ENCODE measurements at places on chromosomes 5 and 9.

- no peak for DNase-seq
Observed at GRCh38 chr5:139038613-139039305, 159.4 kb downstream of the SIL1 start.

DNA sequence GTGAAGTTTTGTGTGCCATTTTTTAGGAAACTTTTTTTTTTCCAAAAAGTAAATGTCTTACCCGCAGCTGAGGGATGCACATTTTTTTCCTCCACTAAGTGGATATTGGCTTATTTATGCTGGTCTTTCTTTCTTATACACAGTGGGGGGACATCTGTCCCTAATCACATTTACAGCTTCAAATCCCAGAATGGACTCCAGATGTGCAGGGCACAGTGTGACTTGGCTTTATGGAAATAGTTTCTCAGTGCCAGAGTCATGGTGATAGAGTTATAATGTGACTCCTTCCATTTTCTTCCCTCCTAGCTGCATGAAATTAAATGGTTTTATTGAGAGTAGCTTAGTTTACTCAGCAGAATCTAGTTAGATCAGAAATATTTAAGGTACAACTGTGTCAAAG lies 66.5 kb downstream of the SV2C start:
- no peak for DNase-seq

- DNase-seq, result no peak
Observed at GRCh38 chr5:124745928-124746915, at the start of gene ZNF608. Gene ZNF608 (minus strand): TSS chr5:124746639. CDS start chr5:124744989, 1,650 bp downstream.

GRCh38 chr9:18829873-18830272 lies 203.1 kb downstream of the SAXO1 start:
- DNase-seq, result no peak

GRCh38 chr5:61614606-61615005 lies 282.5 kb downstream of the ZSWIM6 start:
- DNase-seq, result no peak

DNA sequence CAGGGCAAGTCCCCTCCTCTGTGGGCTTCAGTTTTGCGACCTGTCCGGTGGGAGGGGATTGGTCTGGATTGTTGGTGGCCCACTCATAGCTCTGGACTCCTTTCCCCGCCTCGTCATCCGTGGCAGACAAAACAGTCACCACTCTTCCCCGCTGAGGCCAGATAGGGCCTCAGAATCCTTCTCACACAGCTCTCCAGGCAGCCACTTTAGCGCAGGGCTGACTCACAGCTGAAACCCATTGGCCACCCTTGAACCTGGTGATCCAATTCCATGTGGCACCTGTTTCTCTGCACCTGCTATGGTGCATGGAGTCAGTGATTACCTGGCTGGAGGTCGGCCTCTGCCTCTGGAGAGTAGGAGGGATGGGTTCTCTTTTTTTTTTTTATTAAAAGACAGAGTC lies 15.8 kb upstream of the CACFD1 start:
- no peak for DNase-seq

DNA sequence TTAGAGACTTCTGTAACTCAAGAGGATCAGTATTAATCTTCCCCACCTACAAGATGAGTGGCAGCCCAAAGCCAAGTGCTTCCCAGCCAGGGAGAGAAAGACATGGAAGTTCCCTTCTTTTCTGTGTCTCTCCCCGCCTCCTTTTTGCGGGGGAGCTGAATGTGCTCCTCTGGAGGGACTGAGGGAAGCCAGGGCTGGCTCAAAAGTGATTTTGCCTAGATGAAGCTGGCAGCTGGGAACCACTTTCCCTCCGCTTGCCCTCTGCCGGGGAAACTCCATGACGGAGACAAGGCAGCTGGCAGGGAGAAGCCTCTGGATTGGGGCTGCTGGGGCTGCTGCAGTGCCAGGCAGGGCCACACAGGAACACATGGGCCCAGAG lies 24.4 kb downstream of the EGR1 start:
- no peak for DNase-seq

- no peak for DNase-seq
Observed at GRCh38 chr9:90343991-90344390, 298.6 kb downstream of the DIRAS2 start.

DNA sequence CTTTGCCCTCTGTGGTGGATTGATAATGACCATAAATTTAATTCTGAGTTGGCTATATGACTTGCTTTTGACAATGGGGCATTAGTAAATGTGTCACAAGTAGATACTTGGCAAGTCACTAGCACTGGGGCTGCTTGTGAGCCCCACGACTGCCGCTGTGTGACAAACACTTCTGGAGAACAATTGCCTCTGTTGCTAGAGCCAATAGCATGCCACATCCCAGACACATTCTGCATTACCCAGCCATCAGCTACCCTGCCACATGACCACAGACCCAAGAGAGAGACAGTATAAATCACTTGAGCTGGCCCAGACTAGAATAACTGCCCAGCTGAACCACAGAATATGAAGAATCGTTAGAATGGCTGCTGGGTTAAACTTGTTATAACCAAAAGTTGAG lies 753.2 kb upstream of the DMAC1 start:
- no peak for DNase-seq

- no peak for DNase-seq
Observed at GRCh38 chr5:34608859-34609648, 47.1 kb upstream of the RAI14 start.

- no peak for DNase-seq
Observed at GRCh38 chr5:159240301-159240870, 22.7 kb upstream of the UBLCP1 start.

GRCh38 chr5:157267025-157267424 lies 1.1 kb downstream of the CYFIP2 start:
- no peak for DNase-seq

DNA sequence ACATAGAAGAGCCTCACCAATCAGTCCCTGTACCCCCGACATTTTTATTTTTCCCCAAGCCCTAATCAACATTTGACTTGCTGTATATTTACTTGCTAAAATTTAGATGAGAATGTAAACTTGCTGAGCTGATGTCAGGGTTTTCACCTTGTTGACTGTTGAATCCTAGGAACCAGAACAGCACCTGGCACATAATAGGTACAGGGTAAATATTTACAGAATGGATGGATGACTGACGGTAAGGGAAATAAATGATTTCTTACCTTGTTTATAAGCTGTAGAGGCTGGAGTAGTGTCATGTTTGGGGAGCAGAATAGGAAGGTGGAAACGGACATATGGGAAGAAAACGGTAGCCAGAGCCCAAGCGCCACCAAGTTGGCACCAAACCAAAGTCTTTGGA lies 107.0 kb upstream of the NUDT12 start:
- peak; percentile 36 for DNase-seq

- DNase-seq, result peak; percentile 30
Observed at GRCh38 chr5:78367318-78367991, 7.0 kb downstream of the SCAMP1 start.

- no peak for DNase-seq
Observed at GRCh38 chr9:81445331-81445921, 243.9 kb downstream of the TLE1 start.
